ENCODE measurements at places on chromosomes 7 and 10.

DNA sequence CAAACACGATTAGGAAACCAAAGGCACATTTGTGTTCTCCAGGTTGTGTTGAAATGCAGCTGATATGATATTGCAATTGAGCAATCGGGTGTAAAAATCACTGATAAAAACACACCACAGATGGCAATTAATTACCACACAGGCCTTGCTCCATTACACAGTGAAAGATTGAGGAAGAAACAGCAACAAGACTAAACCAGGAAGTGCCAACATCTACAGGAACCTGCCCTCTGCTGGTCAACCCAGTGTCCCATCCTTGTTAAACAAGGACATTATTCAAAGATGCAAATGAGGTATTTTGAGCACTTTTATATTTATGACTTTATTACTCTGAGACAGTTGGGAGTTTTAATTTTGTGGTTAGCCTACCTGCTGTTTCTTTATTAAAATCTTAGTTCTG lies 765.6 kb upstream of the GHITM start:
- peak; percentile 77 for DNase-seq

DNA sequence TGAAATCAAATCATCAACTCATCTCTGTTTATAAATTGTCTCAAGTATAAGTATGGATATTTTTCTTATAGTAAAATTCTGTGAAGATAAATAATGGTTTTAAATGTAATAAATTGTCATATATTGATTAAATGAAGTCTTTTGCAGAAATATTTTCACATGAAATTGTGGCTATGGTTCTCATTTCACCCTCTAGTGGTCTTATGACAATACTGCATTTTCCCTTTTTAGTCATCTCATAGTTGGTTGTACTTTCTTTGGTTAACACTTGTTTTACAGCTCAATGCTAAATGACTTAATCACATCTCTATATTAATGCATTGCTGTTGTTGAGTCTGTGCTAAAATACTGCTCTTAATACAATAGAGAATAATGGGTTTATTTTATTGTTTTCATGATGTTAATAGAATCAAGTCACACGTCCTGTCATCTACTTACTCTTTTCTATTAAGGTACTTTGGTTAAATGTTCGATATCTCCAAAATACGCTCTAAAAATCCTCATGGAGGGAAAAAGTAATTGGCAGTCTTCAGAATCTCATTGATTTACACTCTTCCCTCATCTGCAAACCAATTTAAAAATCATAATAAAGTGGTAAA lies 38.0 kb upstream of the CACNA2D1 start:
- peak; percentile 23 for DNase-seq

GRCh38 chr10:84163996-84164395 lies 9.6 kb upstream of the GPR15LG start:
- no peak for DNase-seq

DNA sequence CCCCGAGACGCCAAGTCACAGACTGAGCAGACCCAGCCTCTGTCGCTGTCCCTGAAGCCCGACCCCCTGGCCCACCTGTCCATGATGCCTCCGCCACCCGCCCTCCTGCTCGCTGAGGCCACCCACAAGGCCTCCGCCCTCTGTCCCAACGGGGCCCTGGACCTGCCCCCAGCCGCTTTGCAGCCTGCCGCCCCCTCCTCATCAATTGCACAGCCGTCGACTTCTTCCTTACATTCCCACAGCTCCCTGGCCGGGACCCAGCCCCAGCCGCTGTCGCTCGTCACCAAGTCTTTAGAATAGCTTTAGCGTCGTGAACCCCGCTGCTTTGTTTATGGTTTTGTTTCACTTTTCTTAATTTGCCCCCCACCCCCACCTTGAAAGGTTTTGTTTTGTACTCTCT lies 215.6 kb downstream of the TCF7L2 start:
- DNase-seq, result no peak

DNA sequence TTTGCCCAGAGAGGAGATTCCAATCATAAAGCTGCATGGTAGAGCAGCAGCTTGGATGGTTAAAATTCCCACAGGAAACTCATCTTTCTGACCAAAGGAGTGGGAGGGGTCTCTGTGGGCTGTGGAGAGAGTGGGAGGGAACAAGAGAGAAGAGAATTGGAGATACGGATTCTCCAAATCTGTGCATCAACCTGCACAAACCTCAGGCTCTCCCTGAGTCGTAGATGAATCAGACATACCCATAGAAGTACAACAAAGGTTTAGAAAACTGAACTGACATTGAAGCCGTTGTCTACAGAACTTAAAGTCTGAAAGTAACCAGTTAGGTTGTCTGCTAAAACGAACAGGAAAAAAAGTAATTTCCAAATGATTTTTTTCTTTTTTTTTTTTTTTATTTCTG lies 41.9 kb downstream of the CYCS start:
- DNase-seq, result no peak

DNA sequence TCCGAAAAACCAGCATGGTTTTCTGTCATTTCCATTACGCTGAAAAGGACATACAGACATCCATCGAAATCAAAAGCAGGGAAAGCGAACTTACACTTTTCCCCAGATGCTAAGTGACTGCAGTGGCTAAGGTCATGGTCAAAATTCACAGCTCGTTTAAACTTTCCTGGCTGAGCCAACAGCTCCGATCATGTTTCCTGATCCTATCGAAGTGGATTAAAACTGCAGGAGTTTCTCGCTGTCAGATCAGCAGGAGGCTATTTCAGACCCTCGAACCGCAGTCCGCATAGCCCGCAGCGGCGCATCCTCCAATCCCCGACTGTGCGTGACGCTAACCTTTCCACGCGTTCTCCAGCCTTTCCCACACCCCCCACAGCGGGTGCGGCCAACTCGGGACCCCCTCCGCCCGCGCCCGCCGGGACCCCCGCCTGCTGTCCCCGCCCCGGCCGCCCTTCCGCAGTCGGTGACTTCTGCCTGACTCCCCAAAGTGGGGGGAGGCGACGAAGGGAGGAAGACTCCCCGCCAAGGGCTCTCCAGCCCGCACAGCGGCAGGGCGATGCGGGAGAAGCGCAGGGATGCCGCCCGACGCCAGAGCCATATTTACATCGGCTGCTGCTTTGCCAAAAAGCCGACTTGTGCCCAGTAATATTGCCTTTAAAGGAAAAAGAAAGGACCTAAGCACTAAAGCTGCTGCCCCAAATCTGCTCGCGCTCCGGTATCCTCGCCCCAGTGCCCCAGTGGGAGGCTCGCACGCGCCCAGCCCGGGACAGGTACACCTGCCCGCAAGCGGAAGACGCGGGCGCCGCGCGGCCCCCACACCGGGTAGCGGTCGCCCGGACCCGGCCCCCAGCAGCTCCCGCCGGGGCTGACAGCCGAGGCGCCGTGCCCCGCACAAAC lies 1.2 kb downstream of the PIP4K2A start:
- peak; percentile 70 for DNase-seq

DNA sequence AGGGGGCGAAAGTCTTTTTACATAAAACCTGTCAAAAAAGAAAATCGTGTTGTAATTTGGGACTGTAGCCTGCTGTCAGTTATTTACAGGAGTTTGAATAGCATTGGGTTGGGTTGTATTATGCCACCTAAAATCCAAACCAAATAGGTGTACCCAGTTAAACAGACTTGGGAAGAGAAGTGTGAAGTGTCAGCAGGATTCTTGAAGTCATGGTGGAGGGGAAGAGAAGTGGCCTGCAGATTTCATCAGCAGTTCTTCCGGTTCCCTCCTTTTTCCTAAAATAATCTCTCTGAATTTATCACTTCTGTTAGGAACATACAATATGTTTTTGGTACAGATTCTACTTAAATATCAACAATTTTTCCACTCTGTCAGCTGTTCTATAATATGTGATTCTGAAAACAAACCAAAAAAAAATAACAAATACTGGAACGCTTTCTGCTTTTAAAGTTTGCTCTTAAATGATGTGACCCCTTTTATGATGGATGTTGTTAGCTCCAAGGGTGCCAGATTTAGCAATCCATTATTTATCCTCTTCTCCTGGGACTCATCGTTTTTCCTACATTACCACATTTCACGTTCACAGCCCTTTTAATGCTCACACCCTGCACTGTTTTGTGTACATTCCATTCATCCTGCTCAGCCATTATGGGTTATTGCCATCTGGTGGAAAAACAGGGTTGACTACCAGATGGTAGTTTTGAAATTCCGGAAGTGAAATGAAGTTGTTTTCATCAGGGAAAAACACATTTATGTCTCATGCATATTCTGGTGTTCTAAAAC lies 18.7 kb upstream of the ARHGAP12 start:
- DNase-seq, result peak; percentile 40

- peak; percentile 40 for DNase-seq
Measured at GRCh38 chr7:144786522-144786921, 49.3 kb downstream of the TPK1 start.
